Small intestine (tissue), 16 donors: ENCODE measurements at places on chromosomes 6 and 20. TPM values are rescaled to one million over a fixed set of nuclear protein-coding genes. Genes with fewer than 3 reads are reported as not detected.

GRCh38 chr20:37295001-37295400 lies 5.5 kb downstream of the MANBAL start:
- DNase-seq: peak; percentile 54

- DNase-seq: no peak
Observed at GRCh38 chr20:46062151-46062550, 27.6 kb downstream of the NCOA5 start.

GRCh38 chr6:117174835-117175360 lies 90.5 kb upstream of the VGLL2 start:
- DNase-seq: no peak

Gene C20orf202
- 0.67 TPM for polyA plus RNA-seq

- DNase-seq: no peak
Observed at GRCh38 chr20:53774461-53775203, 181.0 kb upstream of the ZNF217 start.
